ENCODE measurements at places on chromosomes 4 and X.

DNA sequence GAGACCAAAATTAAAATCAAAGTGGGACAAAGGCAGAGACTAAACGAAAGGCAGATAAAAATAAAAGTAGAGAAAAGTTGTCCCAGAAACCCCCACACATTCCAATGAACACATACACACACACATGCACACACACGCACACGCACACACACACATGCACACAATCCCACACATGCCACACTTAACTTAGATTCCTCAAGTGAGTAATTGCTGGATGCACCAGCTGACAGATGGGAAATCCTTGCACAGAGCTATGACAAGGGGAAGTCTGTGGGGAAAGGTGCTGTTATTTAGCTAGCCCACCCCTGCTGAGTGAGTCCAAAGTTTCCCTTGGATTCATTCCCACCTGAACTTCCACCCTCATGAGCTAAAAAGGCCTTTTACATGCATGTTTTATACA is 233.9 kb downstream of the RAB28 start:
- DNase-seq: no peak

DNA sequence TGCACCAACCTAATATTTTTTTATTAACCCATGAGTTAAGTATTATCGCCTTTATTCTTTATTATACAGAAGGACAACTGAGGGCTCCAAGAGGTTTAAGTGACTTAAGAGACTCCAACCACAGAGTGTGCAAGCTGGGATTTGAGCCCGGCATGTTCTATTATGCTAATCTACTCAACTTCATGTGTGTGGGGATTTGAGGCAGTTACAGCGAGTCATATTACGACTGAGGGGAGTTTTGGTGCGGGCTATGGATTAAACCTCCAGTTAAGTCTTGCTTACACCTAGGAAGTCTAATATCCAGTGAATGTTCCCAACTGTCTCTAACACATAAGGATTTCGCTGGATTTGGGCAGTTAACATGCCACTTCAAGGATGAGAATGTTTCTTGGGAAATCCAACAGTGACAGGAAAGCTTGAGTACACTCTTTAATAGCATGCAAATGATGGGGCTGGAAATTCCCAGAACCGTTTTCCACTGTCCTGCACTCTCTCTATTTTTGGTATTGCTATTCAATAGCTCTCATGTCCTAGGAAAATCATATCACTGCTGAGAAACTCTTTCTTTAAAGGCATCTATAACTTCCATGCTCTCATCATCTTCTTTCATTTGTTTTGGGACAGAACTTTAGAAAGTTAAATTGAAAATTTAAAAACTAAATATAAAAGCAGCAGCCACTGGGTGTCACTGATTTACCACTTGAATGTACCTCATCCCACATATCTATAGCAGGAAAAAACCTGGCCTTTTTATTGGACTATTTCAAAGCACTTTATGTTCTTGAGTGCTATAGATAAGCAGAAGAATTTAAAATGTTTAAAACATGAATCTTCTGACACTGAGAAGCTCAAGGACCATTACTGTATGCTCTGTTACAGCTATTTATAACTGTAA is 165.1 kb upstream of the TTC29 start:
- DNase-seq: no peak

GRCh38 chrX:45907786-45908185 is 637.4 kb downstream of the ZNF674 start:
- no peak for DNase-seq

- DNase-seq: no peak
Observed at GRCh38 chr4:168385142-168385490, 66.6 kb upstream of the DDX60 start.

DNA sequence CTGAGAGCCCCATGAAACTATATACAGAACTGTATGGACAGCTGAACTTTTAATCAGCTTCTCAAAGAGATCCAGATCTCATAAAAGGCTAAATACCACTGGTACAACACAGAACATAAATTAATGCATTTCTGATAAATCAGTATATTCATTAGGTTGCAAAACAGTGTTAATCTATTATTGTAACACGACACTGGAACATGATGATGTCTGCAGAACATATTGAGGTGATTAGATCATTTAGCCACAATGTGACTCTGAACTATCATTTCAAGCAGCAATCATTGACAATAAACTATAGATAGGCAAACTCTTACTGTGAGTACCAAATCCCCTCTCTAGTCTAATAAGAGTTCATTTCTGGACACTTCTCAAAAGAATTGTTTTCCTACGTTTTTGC is 50.3 kb downstream of the GASK1B start:
- no peak for DNase-seq

GRCh38 chr4:170887396-170887795 is 797.6 kb upstream of the AADAT start:
- DNase-seq: no peak

- no peak for DNase-seq
Observed at GRCh38 chr4:26524011-26524410, 33.7 kb upstream of the CCKAR start.

- no peak for DNase-seq
Observed at GRCh38 chrX:108309144-108309543, 129.1 kb downstream of the COL4A6 start.

GRCh38 chrX:2462780-2463179 is 38.0 kb downstream of the DHRSX start:
- no peak for DNase-seq

DNA sequence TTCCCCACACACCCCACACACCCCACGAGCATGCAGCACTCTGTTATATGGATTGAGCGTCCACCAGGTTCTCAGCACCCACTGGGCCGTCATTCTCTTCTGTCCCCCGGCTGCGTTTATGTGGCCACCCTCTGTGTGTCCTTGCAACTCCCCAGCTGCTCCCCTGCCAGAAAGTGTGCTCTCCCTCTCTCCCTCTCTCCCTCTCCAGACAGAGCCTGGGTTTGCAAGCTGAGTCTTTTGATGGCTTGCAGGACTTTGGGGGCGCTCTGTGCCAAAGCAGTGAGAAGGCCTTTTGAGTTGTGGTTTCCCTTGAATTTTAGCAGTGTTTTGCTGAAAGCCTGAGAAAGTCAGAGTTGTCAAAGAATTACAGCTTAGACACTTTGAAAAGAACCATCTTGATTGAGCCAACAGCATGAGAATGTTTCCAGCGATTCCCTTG is 173.5 kb downstream of the DCLK2 start:
- DNase-seq: no peak

DNA sequence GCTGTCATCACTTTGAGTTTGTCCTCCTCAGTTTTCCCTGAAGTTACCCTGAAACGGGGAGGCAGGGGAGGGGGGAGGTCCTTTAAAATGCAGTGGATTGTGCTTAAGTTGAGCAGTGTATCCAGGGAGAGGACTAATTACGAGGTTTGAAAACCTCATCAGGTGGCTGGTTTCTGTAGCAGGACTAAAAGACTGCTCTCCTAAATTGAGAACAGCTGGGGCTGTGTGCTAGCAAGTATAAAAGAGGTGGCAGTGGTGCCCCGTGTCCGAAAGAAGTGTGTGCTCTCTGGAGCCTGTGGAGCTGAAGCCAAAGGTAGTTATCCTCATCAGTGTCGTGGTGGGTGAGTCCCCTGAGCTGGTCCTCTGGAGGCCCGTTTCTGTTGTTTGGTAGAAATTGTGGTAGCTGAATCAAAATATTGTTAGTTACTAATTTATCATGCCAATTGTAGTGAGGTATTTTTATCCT is 37.2 kb upstream of the CYP2U1 start:
- no peak for DNase-seq

- no peak for DNase-seq
Observed at GRCh38 chr4:113888006-113888405, 91.4 kb downstream of the ARSJ start.

DNA sequence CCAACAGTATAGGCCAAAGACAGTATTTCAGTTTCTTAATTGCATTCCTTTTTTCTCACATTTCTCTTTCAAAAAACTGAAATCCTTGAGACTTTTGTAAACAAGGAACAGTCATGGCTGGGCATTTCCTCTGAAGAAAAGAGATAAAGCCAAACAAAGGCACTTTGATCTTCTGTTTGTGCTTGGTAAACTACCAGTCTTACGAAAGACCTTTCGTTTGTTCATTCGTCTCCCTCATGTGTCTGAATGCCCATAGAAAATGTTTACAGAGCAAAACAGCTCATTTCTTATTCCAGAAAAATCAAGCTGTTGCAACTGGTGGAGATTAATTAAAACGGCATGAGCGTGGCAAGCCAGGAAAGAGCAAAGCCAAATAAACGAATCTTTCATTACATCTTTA is 178.0 kb downstream of the GASK1B start:
- DNase-seq: no peak

- DNase-seq: no peak
Observed at GRCh38 chrX:153411255-153411987, at the start of gene ZFP92. TSS of gene ZFP92 (plus strand) at chrX:153411472. CDS start at chrX:153418323, 6,851 bp downstream.

- no peak for DNase-seq
Observed at GRCh38 chr4:123750044-123750443, 353.4 kb downstream of the SPRY1 start.

DNA sequence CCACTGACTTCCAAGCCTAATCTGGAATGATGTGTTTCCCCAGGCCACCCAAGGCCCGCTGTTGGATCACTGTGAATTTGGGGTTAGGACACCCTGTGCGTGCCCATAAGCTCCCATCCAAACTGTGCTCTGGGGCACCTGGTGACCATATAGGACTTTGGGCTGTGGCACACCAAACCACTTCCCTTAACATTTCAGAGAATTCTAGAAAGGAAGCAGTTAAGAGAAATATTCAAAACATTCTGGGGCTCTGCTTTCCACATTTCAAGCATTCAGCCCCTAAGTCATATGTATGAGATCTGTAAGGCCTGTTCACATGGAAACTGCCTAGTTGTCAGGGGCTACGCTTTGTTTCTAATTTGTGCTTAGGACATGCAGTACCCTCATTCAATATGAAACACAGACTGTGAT is 14.4 kb downstream of the VGLL1 start:
- DNase-seq: no peak

DNA sequence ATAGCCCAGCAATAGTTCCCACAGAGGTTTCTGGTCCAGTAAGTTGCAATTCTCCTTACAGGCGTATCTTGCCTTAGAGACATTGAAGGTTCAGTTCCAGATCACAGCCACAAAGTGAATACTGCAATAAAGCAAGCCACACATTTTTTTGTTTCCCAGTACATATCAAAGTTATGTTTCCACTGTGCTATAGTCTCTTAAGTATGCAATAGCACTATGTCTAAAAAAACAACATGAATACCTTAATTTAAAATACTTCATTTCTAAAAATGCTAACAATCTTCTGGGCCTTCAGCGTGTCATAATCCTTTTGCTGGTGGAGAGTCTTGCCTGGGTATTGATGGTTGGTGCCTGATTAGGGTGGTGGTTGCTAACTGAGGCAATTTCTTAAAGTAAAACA is 659.1 kb downstream of the GRID2 start:
- no peak for DNase-seq

GRCh38 chr4:142079959-142080358 is 443.6 kb downstream of the IL15 start:
- no peak for DNase-seq

GRCh38 chr4:147927377-147928137 is 195.7 kb downstream of the ARHGAP10 start:
- DNase-seq: no peak

DNA sequence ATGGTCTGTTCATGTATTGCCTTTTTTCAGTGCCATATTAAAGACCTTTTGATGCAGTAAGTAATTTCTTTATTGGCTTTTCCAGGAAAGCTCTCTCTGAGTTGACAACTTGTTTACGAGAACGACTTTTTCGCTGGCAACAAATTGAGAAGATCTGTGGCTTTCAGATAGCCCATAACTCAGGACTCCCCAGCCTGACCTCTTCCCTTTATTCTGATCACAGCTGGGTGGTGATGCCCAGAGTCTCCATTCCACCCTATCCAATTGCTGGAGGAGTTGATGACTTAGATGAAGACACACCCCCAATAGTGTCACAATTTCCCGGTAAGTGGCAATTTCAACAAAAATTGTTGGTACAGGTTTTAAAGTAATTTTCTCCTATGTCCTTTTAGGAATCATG is 148.0 kb downstream of the STIM2 start:
- no peak for DNase-seq

DNA sequence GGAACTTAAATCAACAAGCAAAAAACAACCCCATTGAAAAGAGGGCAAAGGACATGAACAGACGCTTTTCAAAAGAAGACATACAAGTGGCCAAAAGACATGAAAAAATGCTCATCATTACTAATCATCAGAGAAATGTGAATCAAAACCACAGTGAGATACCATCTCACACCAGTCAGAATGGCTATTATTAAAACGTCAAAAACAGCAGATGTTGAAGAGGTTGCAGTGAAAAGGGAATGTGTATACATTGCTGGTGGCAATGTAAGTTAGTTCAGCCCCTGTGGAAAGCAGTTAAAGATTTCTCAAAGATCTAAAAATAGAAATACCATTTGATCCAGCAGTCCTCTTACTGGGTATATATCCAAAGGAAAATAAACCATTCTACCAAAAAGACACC is 22.6 kb downstream of the RTL9 start:
- DNase-seq: no peak
